PC-3 (cell line): ENCODE measurements at places on chromosomes 11 and 22. TPM values are rescaled to one million over a fixed set of nuclear protein-coding genes. Genes with fewer than 3 reads are reported as not detected.

GRCh38 chr11:111736181-111736590, 30.0 kb downstream of the PPP2R1B start:
- H3K36me3 ChIP-seq: peaks cover 12% of the 10 kb centered on the region
- peak overlapping the region; percentile 96 for H3K27ac ChIP-seq
- H3K27me3 ChIP-seq: no peaks in the 10 kb centered on the region
- no peak overlapping the region; the same call in 1 of the 2 replicates for H3K4me3 ChIP-seq
- DNase-seq: no peak

DNA sequence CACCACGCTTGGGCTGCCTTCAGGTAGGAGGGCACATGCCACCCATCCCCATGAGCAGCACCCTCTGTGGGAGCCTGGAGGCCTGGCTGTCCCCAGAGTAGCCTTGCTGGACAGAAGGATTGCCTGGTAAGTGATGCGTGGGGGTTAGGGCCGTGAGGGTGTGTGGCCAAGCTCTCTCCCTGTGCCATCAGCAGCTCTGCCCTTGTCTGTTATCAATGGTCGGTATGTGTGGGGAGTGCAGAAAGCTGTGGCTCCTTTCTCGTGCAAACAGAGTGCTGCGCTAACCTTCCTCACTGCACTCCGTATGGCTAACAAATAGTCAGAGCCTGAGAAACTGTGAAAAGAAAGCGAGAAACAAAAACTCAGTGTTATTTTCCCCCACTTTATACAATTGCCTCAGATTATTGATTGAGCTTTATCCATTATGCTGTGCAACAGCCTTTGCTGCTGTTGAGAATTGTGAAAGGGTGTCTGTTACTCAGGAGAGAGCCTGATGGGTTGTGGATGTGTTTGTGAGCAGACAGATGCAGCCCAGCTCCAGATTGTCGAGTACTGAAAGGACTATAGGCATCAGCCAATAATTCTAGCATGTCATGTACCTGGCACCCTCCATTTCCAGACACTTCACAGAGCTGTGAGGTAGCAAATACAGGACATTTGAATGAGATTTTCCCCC, 432.2 kb downstream of the NTM start:
- peaks cover 71% of the 10 kb centered on the region for H3K27me3 ChIP-seq
- no peaks in the 10 kb centered on the region for H3K36me3 ChIP-seq
- no peak for DNase-seq
- H3K4me3 ChIP-seq: no peak overlapping the region
- no peak overlapping the region for H3K27ac ChIP-seq

DNA sequence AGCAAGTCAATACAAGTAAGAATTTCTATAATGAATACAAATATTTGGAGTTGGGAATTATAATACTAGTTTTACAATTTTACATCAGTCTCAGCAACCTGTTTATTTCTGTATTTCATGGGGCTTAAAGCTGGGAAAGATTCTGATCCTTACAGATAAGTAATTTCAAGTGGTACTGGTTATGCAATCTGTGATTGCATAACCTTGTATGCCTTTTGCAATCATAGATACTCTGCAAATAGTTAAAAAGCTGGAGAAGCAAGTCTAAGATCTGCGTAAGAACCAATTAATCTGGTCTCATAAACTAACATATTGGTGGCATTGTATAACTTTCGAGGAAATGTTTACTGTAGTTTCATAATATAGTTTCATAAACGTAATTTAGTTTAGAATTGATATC, 198.3 kb upstream of the PGR start:
- no peaks in the 10 kb centered on the region for H3K4me1 ChIP-seq
- no peaks in the 10 kb centered on the region for H3K36me3 ChIP-seq
- no peak overlapping the region for H3K4me3 ChIP-seq
- DNase-seq: peak; percentile 37

DNA sequence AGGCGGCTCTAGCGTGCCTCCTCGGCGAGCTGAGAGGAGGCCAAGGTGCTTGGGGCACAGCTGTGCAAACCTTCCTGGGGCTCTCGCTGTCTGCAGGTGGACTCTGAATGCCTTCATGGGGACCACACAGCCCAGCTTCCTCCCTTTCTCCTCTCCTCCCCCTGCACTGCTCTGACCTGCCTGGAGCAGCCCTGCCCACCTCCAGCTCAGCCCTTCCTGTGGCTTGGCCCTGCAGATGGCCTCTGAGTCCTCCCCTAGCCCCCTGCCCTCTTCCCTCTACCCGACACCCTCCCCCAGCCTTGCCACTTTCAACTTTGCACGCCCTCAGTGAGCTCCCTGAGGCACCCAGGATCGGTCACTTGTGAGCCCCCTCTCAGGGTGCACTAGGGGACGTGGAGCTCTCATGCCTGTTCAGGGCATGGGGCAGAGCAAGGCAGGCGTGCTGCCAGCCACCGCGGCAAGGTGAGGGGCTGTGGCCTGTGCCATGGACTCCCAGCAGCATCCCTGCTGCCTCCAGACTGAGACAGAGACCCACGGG, 31.4 kb downstream of the PPM1F start:
- no peak overlapping the region for H3K4me3 ChIP-seq
- H3K36me3 ChIP-seq: no peaks in the 10 kb centered on the region
- no peak for DNase-seq

DNA sequence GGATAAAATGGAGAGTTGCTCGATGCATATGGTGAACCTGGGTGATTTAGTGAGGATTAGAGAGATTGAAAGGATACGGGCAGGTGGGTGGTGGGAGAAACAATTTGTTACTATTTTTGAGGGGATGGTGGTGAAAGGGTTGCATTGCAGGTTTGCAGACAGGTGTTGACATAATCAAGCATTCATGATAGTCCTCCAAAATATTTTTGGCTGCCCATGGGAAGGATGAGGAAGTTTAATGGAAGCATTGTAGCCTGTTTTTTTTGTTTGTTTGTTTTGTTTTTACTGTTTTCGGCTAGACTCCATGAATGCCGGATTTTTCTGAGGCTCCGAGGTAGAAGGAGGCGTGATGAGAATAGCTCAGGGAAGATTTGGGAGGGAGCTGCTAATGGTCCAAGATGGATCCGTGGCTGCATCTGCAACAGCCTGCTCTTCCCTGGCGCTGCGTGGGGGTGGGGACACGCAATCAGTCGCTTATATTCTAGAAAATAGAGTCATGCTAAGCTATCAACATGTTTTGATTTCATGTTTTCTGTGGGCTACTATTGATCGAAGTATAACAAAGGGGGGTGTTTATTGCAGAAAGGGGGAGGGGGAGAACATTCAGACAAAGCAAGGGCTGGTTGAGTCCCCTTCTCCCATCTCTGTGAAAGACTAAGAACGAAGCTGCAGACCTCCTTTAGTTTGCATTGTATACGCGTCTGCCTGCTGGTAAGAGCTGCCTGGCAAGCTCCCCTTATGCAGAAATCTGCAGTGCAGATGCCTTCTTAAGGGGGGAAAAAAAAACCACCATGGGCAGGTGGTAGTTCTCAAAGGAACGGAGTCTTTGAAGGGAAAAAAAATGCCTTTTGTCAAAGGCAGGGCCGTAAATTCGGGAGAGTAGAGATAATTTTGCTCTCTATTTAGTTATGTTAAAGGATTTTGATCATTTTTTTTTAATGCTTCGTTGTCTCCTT, 1.0 kb downstream of the RTN3 start:
- H3K27ac ChIP-seq: peak overlapping the region; percentile 49; the same call in 1 of the 2 replicates
- DNase-seq: peak; percentile 44
- H3K27me3 ChIP-seq: no peaks in the 10 kb centered on the region
- H3K4me1 ChIP-seq: peaks cover 14% of the 10 kb centered on the region
- H3K4me3 ChIP-seq: peak overlapping the region; percentile 85
- no peaks in the 10 kb centered on the region for H3K36me3 ChIP-seq

DNA sequence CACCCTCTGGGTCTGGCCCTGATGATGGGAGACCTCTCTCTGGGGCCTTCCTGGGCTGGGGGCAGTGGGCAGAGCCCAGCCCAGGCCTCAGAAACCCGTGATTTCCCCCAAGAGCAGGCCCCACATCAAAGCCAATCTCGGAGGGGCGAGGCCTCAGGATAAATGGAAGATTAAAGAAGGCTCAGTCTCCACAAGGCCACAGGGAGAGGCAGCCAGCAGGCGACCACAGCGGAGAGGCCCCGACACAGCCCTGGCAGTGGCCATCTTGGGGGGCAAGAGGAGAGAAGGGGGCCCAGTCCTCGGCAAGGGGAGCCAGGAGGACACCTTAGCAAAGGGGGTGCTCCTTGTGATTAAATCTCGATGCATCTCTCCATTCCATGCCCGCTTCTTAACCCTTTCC, 12.5 kb upstream of the CREB3L1 start:
- no peaks in the 10 kb centered on the region for H3K36me3 ChIP-seq
- DNase-seq: no peak
- no peaks in the 10 kb centered on the region for H3K27me3 ChIP-seq
- no peak overlapping the region for H3K27ac ChIP-seq
- no peak overlapping the region for H3K4me3 ChIP-seq

GRCh38 chr22:31162015-31162765, 2.2 kb downstream of the RNF185 start:
- no peaks in the 10 kb centered on the region for H3K36me3 ChIP-seq
- peaks cover 4% of the 10 kb centered on the region; the same call in 1 of the 2 replicates for H3K4me1 ChIP-seq
- no peaks in the 10 kb centered on the region for H3K27me3 ChIP-seq
- no peak overlapping the region for H3K27ac ChIP-seq
- no peak for DNase-seq
- H3K4me3 ChIP-seq: no peak overlapping the region; the same call in 1 of the 2 replicates

DNA sequence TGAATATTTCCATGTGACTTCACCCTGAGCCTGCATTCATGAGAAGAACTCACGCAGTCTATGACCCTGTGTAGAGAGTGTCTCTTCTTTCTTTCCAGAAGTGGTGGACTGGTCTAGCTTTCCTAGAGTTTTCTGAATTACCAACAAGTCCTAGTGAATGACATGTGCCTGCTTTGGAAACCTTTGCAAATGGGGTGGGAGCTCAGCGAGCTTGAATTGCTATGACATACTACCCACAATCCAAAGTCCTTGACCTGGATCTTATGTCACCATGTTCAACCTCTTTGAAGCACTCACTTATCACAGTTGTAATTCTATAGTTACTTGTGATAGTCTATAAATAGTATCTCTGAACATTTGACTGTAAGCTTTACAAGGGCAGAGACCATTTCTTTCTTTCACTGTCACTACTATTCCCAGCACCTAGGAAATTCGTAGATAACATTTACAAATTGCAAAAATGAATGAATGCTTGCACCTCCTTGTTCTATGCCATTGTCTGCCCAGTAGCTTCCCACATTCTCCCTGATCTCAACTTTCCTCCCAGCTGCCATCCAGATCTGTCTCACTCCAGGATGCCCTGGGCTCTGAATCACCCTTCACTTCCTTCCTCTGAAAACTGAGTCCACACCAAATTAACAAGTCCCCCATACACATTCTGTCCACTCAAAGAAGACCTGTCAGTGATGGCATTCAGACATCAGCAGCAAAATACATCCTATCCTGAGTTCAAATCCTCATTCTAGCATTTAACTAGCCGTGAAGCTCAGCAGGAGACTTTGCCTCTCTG, 201.9 kb upstream of the SESN3 start:
- H3K27ac ChIP-seq: no peak overlapping the region
- H3K4me1 ChIP-seq: no peaks in the 10 kb centered on the region
- H3K27me3 ChIP-seq: peaks cover 33% of the 10 kb centered on the region

GRCh38 chr11:79439410-79439885, 1.4 kb downstream of the TENM4 start:
- DNase-seq: no peak
- H3K36me3 ChIP-seq: no peaks in the 10 kb centered on the region
- peaks cover 98% of the 10 kb centered on the region for H3K27me3 ChIP-seq
- peaks cover 8% of the 10 kb centered on the region for H3K4me1 ChIP-seq

GRCh38 chr11:6925636-6926207, 504 bp upstream of the ZNF215 start:
- H3K27me3 ChIP-seq: no peaks in the 10 kb centered on the region
- H3K4me1 ChIP-seq: peaks cover 13% of the 10 kb centered on the region; the same call in 1 of the 2 replicates
- H3K4me3 ChIP-seq: peak overlapping the region; percentile 80
- H3K36me3 ChIP-seq: no peaks in the 10 kb centered on the region

DNA sequence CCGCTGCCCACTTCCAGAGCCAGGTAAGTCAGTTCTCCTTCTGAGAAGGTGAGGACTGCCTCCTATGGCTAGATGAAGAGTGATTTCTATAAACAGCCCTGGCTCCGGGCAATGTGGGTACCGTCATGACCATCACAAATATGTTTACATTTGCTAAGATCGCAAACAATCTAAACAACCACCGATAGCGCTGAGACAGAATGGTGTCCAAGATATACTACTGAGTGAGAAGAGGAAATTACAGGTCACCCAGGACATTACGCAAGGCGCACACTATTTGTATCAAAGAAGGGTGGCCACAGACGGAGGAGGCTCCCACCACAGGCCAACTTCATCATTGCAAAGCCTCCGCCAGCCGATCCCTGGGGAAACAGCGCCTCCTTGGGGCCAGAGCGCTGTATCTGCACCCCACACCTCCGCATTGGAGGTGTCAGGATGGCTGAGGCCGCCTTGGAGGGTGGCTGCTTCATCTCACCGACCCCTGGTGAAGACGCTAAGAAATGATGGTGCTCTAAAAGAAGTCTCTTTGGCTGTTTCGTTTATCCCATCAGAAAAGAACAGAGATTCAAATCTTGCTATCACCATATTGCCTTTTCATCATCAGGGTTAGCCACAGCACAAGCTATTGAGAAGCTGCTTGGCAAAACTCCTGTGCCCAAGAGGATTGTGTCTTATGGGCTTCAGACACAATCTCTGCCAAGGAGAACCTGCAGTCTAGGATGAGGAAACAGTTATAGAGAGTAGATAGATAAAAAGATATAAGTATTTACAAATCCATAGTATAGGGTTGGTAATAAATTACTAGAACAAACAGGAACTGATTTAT, 12.3 kb upstream of the ASRGL1 start:
- H3K27me3 ChIP-seq: no peaks in the 10 kb centered on the region
- no peaks in the 10 kb centered on the region for H3K36me3 ChIP-seq
- no peaks in the 10 kb centered on the region for H3K4me1 ChIP-seq

- H3K36me3 ChIP-seq: peaks cover 14% of the 10 kb centered on the region; the same call in 1 of the 2 replicates
- no peak overlapping the region for H3K4me3 ChIP-seq
- H3K27ac ChIP-seq: peak overlapping the region; percentile 21
- peaks cover 15% of the 10 kb centered on the region for H3K4me1 ChIP-seq
- DNase-seq: peak; percentile 21
Measured at GRCh38 chr11:74085542-74085892, 76.6 kb upstream of the UCP3 start.

NCAM1 gene
- not detected in 2 replicates for total RNA-seq

USP2 gene
- 0.92 and 1.8 TPM in 2 replicates for total RNA-seq

INTS4 gene
- 42.2 and 50.8 TPM in 2 replicates for total RNA-seq

C11orf97 gene
- not detected in 2 replicates for total RNA-seq

MS4A15 gene
- total RNA-seq: not detected in 2 replicates
